ENCODE measurements at places on chromosomes 13 and 19.

GRCh38 chr13:24406524-24406923, 97.1 kb downstream of the C1QTNF9 start:
- DNase-seq, result no peak

GRCh38 chr13:92900446-92900845, 326.2 kb upstream of the GPC6 start:
- no peak for DNase-seq

GRCh38 chr13:31209172-31209840, 9.5 kb downstream of the B3GLCT start:
- DNase-seq, result no peak

DNA sequence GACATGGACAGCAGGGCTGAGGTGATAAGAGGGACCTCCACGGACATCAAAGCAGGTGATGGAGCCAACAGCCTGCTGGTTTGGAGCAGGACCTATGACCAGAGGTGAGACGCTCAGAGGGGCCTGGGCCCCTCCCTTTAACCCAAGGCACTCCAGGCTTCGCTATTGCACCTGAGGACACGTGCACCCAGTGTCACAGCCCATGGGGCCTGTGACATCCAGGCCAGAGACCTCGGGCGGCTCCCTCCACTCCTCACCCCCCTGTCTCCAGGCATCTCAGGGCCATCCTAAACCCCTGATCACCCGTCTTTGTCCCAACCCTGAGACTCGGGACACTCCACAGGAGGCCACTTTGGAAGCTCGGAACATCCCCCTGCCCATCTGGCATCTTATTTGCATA, 12.9 kb downstream of the ADGRE5 start:
- no peak for DNase-seq

Data from suppressor macrophage treated with lipopolysaccharide for 4 hours (primary cell).